ENCODE measurements at places on chromosomes 5 and 9.
A peak's percentile ranks its signal among the peaks of the same experiment; 100 is the strongest.

GRCh38 chr5:114296191-114296590 lies 65.7 kb upstream of the KCNN2 start:
- DNase-seq: no peak

DNA sequence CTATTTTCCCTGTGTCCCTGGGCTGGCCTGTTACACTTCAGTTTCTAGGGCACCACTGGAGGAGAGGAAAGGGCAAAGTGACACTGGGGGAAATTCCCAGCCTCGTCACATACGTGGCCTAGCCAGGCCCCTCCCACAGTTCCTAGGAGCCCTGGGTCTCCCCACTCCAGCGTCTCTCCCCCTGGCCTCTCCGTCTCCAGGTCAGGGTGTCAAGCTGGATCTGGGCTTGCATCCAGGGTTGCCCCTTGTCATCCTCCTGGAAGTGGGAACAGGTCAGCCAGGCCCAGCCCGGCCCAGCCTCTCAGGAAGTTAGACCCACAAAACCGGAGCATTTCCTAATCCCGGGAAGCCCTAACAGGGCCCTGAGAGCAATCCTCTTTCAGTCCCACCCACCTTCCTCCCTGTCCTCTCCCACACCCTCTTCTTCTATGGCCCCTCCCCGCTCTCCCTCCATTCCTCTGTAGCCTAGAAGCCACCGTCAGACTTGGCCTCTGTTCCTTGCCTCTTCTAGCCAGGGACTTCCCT lies 4.7 kb upstream of the TNIP1 start:
- DNase-seq: peak; percentile 83

GRCh38 chr5:126188804-126189203 lies 234.4 kb upstream of the GRAMD2B start:
- no peak for DNase-seq

GRCh38 chr5:62259699-62260250 lies 46.2 kb upstream of the KIF2A start:
- DNase-seq: no peak

DNA sequence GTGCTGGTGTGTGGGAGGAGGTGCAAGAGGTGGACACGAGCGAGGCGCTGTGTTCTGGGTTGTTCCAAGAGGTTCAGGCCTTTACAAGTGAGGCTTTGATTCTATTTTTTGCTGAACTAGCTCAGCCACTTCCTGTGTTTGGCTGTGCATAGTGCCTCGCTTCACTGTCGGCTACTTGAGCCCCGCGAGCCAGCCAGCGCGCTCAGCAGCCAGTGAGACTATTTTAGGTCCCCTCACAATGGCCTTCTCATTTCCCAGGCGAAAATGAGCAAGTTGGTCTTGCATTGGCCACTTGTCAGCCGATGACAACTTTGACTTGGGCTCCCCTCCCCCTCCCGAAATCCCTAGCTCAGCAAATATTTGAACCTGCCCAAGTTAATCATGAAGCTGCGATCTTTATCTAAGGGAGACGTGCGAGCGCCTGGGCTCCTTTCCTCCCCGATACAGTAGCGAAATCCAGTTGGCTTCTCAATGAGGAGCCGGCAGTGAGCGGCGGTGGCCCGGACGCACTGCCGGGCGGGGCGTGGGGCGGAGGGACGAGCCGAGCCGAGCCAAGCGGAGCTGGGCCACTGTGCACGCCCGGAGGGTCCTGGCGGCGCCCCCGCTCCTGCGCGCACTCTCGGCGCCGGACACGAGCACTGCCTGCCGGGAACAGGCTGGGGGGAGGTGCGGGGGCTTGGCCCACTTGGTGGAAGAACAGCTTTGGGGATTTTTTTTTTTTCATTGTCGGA lies 72.6 kb downstream of the PIK3R1 start:
- peak; percentile 75 for DNase-seq

DNA sequence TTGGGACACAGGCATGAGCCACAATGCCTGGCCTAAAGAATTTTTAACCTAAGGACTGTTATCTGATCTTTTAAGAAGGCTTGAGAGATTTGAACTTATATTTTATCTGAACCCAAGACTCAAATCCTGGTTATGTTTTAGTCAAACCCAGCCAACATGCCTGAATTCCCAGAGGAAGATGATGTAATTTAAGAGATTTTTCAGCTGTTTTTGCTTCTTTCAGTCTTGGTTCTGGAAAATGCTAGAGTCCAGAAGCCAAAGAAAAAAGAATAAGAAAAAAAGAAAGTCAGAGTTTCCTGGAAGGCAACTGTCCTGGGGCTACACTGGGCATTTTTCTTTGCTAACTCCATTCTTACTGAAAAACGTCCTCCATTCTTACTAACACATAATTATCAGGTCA lies 85.8 kb downstream of the SNX18 start:
- no peak for DNase-seq

DNA sequence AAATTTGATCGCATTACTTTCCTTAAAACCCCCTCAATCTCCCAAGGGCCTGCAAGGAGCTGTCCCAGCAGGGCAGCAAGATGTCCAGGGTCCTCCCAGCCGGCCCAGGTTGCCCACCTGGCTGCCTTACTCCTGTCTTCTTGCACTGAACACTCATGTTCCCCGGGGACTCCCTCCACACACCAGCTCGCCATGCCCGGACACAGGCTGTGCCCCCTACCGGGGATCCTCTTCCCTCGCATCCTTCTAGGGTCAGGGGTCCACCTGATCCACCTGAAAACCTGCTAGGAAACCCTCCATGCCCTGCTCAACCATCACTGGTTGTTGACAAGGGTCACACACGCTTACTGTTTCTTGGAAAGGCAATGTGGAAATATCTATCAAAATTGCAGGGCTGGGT lies 172.0 kb upstream of the MSX2 start:
- no peak for DNase-seq

- no peak for DNase-seq
Observed at GRCh38 chr5:139837711-139838380, 42.2 kb downstream of the PSD2 start.

DNA sequence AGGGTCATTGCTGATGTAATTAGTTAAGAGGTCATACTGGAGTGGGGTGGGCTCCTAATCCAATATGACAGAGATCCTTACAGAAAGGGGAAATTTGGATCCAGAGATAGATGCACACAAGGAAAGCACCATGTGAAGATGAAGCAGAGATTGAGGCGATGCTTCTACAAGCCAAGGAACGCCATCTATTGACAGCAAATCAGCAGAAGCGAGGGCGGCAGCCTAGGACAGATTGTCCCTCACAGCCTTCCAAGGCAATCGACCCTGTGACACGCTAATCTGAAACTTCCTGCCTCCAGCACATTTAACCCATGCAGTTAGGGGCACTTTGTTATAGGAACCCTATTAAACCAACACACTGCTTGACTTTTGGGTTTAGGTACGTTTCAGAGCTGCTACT lies 285.1 kb upstream of the DAP start:
- no peak for DNase-seq

DNA sequence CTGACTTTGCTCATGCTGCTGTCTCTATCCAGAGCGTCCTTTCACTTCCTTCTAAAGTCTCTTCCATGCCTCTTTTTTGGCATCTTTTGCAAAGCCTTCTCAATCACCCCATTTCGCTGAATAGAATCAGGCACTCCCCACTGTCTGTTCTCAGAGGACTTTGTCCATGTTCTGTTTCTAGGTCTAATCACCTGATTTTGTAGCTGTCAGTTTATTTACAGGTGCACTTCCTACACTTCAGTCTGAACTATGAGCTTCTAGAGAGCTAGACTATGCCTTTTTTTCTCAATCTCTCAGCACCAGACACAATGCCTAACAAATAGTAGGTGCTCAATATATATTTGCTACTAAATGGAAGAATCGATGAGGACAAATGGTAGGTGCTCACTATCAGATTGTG lies 29.9 kb downstream of the TLR4 start:
- no peak for DNase-seq

DNA sequence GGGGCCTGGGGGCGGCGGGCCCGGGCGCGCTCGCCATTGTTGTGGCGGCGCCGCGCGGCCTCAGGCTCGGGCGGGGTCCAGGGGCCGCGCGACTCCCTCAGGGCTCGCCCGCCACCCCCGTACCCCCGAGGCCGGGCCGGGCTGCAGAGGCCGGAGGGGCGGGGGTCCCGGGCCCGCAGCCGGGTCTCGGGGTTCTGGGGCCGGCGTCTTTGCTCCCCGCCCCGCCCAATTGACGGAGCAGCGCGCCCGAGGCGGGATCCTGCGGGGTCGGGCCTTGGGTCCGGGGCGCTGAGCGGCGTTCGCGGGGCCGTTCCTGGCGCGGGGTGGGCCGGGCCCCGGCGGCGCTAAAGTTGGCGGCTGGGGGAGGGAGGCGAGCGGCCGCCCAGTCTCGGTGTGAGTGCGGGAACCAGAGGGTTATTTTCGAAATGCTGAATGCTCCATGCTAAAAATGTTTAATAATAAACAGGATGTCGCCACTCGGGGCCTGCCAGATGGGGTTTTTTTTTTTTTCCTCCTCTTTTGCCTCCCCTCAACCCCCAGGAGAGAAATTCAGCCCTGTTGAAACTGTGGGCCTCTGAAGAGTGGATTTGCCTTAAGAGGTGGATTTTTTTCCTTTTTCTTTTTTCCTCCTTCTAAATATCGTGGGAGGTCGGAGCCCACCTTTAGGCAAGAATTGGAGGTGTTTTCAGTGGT lies 724 bp downstream of the PRRC2B start:
- DNase-seq: no peak

- DNase-seq: no peak
Observed at GRCh38 chr5:123455095-123455494, 31.9 kb upstream of the CEP120 start.

DNA sequence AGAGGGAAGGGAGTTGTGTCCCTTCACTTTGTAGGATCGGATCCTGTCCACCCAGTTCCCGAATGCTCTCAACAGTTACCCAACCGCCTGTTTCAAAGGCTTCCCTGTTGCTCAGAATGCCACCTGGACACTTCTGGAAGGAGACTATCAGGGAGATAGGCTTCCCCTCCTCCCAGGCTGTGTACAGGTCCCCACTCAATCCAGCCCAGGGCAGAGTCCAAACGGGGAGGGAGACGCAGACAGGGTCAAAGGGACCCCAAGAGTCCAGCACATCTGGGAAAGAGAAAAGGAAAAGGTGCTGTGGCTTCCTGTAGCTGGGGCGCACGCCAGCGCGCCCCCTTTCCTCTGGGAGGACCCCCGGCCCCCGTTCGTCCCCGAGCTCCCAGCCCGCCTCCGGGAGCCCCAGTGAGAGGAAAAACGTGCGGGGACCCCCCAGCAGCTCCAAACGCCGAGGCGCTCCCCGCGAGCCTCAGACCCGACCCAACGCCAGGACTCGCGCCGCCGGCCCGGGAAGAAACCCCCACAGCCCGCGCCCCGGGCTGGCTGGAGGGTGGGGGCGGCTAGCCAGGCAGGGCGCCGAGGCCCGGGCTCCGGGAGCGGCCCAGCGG lies 640 bp downstream of the SURF4 start:
- peak; percentile 12 for DNase-seq

GRCh38 chr5:23411200-23411599 lies 96.2 kb upstream of the PRDM9 start:
- DNase-seq: no peak

GRCh38 chr5:8831251-8831650 lies 714.6 kb downstream of the SEMA5A start:
- DNase-seq: no peak

- no peak for DNase-seq
Observed at GRCh38 chr5:57552033-57552432, 69.4 kb upstream of the ACTBL2 start.

DNA sequence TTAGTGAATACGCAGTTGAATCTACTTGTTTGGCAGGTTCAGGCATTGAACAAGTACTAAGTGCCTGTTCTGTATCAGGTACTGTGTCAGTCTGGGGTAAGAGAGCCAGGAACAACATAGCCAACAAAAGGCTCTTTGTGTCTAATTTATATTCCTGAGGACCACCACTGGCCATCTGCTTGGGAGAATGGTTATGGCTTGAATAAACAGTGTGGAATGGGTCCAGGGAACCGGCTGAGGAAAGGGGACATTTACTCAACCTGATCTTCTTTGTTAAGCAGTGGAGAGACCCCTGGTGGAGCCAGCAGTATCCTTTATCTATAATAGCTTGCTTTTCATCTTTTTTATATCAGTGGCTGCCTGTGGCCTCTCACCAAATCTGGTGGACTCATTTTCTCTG lies 38.6 kb downstream of the EXOSC2 start:
- no peak for DNase-seq

DNA sequence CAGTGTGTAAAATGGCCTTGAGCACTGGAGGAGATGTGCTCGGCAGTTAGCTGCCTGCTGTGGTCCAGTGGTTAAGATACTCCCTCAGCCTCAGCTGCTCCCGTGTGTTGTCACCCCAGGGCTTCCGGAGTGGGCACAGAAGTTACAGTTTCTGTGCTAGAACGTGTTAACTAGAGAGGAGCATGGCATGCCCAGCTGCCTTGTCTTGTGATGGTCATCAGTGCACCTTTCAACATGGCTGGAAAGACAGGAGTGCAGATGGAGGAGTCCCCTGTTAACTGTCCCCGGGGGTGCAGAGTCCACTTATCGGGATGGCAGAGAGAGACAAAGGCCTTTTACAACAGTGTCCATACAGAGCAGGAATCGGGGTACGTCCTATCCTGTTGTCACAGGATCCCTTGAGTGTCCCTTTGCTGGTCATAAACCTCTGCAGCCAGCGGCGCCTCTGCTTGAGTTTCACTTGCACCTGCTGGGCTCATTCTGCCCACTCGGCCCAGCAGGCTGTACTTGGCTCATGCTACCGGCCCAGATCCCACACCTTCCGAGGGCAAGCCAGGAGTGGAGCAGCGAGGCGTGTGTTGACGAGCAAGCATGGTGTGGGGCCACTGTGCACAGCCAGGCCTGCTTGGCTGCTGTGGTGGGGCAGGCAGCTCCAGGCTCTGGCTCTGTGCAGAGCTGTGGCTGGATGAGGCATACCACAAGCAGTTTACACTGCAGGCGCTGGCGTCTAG lies 112.6 kb downstream of the EHMT1 start:
- no peak for DNase-seq

DNA sequence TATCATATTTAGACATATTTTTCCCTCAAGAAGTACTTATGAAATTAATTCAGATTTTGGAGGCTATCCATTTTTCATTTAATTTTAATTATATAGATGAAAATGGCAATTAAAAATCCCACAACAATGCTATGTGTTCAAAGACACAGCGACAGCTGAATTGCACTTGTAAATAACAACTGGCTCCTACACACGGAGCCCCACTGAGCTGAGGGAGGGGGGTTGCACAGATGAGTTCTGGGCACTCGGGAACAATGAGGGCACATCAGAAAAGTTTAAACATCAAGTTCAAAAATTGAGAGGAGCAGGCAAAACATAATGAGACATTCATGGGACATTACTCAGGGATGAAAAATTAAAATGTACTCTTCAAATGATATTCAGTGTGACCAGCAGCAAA lies 104.9 kb downstream of the MARCHF3 start:
- DNase-seq: no peak
